ENCODE measurements at places on chromosomes 7 and 10.
A peak's percentile ranks its signal among the peaks of the same experiment; 100 is the strongest.

DNA sequence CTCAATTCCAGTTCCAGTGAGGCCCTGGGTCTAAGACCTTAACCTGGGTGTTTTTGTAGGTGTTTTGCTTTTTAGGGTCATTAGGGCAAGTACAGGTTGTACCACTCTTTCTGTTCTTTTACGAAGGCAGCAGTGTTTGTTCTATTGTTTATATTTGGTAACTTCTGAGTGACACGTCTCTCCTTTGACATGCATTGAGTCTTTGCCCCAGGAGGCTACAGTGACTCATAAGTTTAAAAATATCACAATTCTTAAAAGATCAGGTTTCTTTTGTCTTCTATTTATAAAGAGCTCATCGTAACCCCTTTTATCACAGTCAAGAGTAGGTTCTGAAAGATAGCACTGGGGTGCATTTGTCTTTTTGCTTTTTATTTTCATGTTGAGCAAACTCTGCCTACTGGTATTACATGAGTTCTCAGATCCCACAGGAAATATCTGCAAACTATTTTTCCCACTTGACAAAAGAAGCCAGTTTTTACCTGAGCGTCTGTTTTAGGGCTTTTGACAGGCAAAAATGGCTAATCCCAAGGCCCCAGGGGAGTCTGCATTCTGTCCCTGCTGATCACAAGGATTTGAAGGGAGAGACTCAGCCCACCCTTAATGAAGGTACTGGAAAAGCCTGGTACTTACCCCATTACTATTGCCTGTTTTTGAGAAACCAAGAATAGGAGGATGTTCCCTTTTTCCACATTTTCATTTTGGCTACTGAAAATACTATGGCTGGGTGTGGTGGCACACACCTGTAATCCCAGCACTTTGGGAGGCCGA is 7.9 kb downstream of the NUDT13 start:
- no peak for DNase-seq

GRCh38 chr10:58757352-58758065 is 244.8 kb downstream of the BICC1 start:
- DNase-seq: no peak

GRCh38 chr10:116716381-116716780 is 26.0 kb downstream of the HSPA12A start:
- no peak for DNase-seq

- peak; percentile 63 for DNase-seq
These were observed 42.1 kb downstream of the FAM53B start for GRCh38 chr10:124701881-124702656.

DNA sequence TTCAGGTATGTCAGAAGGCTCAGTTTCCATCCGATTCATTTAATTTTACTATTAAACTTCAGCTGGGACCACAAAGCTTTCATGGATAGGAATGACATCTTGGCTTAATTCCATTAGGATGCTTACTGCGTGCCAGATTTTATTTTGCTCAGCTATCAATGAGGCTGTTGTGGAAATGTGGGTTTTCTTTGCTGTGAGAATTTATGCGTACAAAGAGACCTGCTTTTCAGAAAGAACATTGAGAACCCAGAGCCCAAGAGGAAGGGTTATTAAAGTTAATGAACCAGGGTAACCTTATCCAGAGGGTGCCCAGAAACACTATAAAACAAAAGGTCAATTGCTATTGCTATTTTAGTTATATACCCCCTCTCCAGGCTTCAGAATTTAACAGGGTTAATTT is 98.3 kb downstream of the MKLN1 start:
- no peak for DNase-seq
